Mucosa of gallbladder (tissue), 1 donor: ENCODE measurements at places on chromosomes 5 and 9. TPM values are rescaled to one million over a fixed set of nuclear protein-coding genes. Genes with fewer than 3 reads are reported as not detected.

Gene ARSK
- 5.9 TPM for total RNA-seq

Gene ENTREP1
- 10.1 TPM for total RNA-seq

Gene C9orf152
- total RNA-seq: 44.4 TPM

Gene NMUR2
- 0.09 TPM for total RNA-seq

Gene BRINP1
- 0.46 TPM for total RNA-seq

DNA sequence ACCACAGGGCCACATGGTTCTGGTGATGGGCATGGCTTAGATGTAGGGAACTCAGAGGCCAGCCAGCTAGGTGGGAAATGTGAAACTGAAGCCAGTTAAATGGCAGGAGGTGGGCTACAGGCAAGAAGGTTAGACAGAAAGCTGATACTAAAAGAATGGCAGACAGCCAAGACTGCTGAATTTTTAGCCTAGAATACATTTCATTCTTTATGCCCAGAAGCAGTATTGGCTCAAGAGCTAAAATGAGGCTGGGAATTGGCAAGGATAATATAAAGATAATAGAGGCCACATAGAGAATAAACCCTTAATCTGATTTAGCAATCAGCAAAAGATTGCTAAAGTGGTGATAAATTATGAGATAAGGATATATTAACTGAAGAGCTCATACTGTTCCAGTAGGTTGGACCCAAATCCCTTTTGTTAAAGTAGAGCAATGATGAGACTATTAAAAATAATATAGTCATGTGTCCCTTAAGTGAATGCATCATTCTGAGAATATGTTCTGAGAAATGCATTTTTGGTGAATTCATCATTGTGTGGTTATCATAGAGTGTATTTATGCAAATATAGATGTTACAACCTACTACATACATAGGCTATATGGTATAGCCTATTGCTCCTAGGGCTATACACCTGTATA lies 234.3 kb downstream of the CHSY3 start:
- DNase-seq: no peak

DNA sequence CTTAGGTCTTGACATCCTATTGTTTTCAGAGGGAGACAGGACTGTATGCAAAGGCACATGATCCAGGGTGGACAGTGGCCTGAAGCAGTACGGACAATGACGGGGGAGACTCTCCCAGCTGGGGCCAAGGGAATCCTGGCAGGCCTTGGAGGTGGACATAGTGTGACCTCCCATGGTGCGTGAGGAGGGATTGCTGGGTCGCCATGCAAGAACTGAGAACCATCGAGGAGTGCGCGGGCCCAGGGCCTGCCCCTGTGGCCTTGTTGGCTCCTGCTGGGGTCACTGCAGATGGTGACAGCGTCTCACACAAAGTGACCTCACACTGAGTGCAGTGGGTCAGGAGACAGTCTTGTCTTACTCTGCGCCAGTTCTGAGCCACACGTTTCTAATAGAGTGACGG lies 192.4 kb downstream of the GADD45G start:
- DNase-seq: no peak

- no peak for DNase-seq
Measured at GRCh38 chr5:17214893-17215292, 2.5 kb upstream of the BASP1 start.

GRCh38 chr9:35814106-35814840 lies 569 bp downstream of the HINT2 start:
- DNase-seq: peak; percentile 50

DNA sequence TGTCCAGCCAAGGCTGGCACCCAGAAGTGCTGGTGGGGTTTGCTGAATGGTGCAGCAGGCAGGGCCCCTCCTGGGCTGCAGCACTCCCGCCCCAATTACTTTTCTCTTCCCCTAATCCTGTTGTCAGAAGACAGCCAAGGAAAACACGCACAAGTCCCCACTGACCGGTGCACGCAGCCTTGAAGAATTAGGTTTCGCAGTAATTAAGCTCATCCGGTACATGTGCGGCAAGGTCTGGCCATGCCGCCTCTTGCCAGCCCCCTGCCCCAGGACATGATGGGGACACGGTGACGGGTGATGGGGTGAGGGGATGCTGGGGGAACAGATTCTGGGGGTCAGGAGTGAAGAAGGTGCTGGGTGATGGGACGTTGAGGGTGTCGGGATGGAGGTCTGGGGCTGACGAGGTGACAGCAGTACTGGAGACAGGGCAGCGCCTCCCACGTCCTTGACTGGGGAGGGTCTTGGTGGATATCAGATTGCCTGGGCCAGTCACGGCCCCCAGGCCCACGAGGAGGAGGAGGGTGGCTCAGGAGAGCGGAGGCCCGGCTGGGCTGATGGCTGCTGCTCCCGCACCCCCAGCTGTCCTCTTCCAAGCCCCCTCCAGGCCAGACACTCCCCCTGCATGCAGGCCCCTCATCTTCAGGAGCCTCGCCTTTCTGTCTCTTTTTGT lies 34.9 kb downstream of the BARX1 start:
- no peak for DNase-seq

- no peak for DNase-seq
Measured at GRCh38 chr9:11469745-11470144, 856.9 kb upstream of the PTPRD start.

- no peak for DNase-seq
Measured at GRCh38 chr5:54944364-54944763, 41.0 kb downstream of the ESM1 start.

DNA sequence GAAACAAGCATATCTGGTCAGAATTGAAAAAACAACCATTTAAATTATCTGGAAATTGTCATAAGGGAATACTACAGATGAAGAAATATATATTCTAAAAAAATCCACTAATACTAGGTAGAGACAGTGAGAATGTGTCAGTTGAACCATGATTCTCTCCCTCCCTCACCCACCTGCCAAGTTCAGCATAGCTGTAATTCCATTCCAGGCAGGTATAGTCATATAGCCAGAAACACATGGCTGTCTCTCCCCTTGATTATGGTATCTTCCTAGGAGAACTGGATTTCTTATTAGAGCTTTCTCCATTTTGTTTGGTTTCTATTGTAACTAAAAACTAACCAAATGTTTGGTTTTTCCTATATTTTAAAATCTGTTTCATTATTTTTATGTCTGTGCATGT lies 509.2 kb downstream of the CDH10 start:
- no peak for DNase-seq

- DNase-seq: peak; percentile 77
Measured at GRCh38 chr5:98772415-98773213, 849 bp upstream of the RGMB start.

DNA sequence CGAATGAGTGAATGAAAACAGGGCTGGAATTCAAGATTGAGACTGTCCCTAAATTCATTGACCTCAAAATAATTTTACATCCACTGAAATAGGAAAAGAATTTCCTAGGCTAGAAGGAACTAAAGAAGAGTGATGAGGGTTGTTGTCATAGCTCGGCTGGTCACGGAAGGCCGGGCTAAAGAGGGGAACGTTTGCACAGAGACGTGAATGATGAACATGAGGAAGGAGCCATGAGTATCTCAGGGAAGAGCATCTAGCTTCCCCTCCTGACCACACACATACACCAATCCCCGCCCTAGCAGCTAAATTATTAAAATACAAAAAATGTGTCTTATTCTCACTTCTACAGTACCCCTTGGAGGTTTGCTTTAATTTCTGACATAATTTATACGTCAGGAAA lies 124.4 kb upstream of the ABCA1 start:
- DNase-seq: no peak

DNA sequence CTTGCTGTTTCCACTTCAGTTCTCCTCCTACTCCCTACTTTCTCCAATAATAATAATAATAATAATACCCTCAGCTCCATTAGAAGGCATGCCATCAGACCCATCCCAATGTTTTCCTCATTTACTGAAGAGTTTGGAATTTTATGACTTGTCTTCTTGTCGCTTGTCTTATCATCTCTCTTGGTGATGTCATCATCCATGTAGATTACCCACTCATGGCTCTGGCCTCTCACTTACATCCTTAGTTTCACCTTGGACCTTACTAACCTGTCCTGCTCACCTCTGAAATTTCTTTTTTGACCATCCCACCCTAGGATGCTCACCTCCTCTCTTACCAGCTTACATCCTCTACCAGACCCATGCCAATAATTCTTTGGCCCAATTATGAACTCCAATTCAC lies 329.3 kb downstream of the ACTL7B start:
- no peak for DNase-seq

GRCh38 chr9:134868751-134869553 lies 11.7 kb upstream of the FCN2 start:
- no peak for DNase-seq

DNA sequence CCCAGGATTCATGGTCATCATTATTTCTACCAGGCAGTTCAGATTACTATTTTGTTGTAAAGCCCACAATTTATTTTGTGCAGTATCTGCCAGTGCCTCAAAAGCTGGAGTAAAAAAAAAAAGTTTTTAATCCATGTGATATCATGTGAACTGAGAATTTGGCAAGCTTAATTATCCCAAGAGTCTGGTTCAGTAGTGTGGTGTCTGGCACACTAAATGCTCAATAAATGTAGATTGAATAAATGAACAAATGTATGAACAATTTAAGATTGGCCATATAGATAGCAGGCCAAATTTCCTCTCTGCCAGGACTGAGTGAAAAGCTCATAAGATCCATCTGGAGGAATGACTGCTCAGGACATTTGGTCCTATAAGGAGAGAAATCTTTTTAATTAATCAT lies 533.0 kb downstream of the TLE1 start:
- DNase-seq: no peak

- DNase-seq: no peak
Measured at GRCh38 chr5:87195104-87195591, 72.5 kb upstream of the RASA1 start.

DNA sequence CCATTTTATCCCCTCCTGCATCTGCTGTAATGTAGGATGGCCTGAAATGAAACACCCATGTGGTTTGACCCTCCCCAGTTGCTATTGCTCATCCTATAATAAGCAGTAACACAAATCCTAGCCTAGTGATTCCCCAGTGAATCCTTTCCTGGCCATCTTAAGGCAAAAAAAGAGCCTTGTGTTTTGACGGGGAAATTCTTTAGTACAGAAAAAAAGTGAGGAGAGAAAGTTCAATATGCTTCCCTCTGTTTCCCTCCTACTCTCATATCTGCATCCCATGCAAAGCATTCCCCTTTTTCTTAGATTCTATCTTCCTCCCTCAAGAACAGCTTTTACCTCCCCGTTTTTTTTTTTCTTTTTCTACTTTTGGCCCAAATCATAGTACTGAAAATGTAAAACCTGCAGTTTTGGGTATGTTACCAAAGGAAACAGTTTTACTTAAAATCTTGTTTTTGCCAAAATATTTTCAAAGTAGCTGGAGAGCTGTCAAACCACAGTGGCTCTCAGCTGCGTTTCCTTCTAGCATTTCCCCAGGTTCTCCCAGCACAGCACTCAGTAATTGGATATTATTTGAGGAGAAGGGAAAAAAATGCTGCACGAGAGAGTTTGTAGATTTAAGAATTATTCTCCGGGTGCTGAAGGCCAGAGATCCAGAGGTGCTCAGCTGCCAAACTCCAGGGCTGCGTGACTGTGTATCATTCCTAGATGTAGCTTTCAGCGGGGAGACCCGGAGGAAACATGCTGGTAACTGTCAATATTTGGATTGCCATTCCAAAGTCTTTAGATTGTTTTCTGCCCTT lies 321.4 kb downstream of the NPR3 start:
- no peak for DNase-seq
